Naive thymus-derived CD4-positive, alpha-beta T cell (primary cell): ENCODE measurements at places on chromosomes 2 and 18. TPM values are rescaled to one million over a fixed set of nuclear protein-coding genes. Genes with fewer than 3 reads are reported as not detected.

GRCh38 chr2:127014630-127015029, 92.3 kb downstream of the BIN1 start:
- DNase-seq, result no peak

AFF3 gene
- polyA plus RNA-seq, result 21.0 TPM

SERPINB5 gene
- not detected for polyA plus RNA-seq

KIF5C gene
- polyA plus RNA-seq, result 0.58 TPM

DNA sequence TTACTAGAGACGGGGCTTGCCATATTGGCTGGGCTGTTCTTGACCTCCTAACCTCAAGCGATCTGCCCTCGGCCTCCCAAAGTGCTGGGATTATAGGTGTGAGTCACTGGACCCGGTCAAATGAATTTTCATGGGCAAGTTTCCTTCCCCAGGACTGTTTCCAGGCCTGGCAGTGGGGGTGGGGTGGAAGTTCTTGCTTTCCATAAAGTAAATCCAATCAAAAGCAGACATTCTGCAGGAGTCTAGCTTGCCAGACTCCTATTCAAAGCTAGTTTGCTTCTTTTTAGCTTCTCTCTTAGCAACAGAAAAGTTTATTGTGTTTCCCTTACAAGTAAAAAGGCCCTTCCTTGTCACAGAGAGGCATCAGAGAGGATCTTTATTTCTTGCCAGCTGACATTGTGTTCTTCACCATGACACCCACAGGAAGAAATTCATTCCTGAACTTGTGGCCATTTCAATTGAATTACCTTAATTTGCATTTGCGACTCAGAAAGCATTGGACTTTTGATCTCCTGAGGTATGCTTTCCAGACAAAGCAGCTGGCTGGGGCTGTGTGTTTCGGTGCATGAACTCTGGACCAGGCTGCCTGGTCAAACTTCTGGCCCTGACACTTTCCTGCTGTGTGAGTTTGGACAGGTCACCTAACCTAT, 37.9 kb downstream of the LYPD1 start:
- no peak for DNase-seq
